ENCODE measurements at places on chromosomes 5 and 9. TPM values are rescaled to one million over a fixed set of nuclear protein-coding genes. Genes with fewer than 3 reads are reported as not detected.

TMC1 gene
- total RNA-seq, result not detected

- no peak for DNase-seq
Observed at GRCh38 chr5:149829954-149830353, 99.8 kb downstream of the PPARGC1B start.

NMUR2 gene
- total RNA-seq, result not detected

DNA sequence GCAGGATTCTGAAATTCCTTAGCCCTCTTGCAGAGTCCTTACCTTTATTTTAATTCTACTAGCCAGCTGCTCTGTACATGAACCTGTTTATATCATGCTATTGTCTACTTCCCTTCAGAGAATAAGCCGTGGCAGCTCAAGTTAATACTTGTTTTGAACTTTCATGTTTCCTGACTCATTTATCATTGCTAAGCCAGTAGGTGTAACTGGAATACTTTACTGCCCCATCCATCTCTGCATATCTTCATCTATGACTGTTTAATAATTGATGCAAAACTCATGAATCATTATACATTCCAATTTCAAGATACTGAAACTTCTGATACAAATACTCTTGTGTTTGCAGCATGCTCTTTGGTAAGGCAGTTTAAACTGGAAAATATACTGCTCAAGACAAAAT is 174.7 kb downstream of the PPP2R2B start:
- no peak for DNase-seq

PCDHB14 gene
- total RNA-seq, result 0.19 TPM

DNA sequence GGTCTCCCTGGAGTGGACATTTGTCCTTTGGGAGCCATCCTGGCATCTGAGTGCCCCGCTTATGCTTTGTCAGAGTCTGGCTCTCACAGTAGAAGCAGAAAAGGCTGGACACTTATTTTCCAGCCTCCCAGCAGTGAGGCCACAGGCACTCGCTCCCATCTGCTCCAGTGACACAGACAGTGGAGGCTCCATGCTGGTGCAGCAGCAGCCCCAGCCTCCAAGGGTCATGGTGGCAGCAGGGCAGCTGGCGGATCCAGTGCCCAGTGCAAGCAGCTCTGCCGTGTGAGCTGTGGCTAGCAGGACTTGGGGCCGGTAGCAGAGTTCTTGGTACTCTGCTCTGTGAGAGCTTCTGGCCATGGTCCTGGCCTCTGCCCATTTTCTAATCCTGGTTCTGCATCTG is 157.3 kb upstream of the ALDH1B1 start:
- DNase-seq, result no peak

PCDHB9 gene
- 1.7 TPM for total RNA-seq

GRCh38 chr9:87641067-87641466 is 84.9 kb upstream of the CTSL start:
- DNase-seq, result no peak

GRCh38 chr5:39998518-39998917 is 573.7 kb upstream of the DAB2 start:
- DNase-seq, result no peak

FOXD4L5 gene
- not detected for total RNA-seq

- no peak for DNase-seq
Observed at GRCh38 chr9:79610019-79610631, 38.4 kb downstream of the TLE4 start.

IFNB1 gene
- not detected for total RNA-seq

ANKRD34B gene
- total RNA-seq, result not detected

SLC38A9 gene
- total RNA-seq, result 26.4 TPM

- DNase-seq, result no peak
Observed at GRCh38 chr5:109743770-109744212, 54.1 kb downstream of the MAN2A1 start.

DNA sequence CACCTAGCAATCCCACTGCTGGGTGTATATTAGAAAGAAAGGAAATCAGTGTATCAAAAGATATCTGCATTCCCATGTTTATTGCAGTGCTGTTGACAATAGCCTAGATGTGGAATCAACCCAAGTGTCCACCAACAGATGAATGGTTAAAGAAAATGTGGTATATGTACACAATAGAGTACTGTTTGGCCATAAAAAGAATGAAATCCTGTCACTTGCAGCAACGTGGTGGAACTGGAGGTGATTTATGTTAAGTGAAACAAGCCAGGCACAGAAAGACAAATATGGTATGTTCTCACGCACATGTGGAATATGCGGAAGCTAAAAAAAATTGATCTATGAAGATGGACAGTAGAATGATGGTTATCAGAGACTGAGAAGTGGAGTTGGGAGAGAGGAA is 221.6 kb upstream of the DAP start:
- no peak for DNase-seq

OGN gene
- total RNA-seq, result 3.3 TPM

GRCh38 chr5:100322483-100322882 is 212.7 kb upstream of the FAM174A start:
- no peak for DNase-seq

GRCh38 chr5:2569774-2570542 is 181.5 kb downstream of the IRX2 start:
- no peak for DNase-seq

DNA sequence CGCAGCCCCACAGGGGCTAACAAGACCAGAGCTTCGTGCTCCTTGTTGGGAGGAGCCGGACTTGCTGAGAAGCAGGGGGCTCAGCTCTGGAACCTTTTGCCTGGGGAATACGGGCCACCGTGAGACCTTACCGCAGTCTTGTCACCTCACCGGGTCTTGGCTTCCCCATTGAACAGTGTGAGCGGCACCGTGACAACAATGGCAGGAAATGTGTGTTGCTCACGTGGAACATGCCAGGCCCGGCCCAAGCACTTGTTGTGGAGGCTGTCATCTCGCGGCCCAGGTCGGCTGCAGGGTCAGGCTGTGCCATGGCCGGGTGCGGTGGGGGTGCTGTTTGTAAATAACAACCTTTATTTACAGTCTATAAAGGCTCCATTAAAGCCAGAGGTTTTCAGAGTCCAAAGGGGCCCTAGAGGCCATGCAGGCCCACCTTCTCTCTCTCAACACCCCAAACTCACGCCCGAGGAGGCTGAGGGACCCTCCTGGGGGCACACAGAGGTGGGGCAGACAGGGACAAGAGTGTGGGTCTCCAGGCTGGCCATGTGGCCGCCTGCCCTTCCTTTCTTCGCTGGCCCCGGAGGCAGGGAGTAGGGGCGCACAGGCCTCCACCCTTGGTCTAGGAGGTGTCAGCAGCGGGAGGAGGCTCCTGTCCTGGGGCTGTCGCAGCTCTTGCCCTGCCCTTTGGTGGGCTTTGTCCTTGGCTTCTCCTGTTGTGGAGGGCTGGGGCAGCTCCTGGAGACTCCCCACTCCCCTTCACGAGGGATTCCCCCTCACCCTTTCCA is 79.7 kb downstream of the TSPAN17 start:
- no peak for DNase-seq

SLC25A48 gene
- total RNA-seq, result 9.0 TPM

GRCh38 chr9:111599955-111600343 is 502 bp upstream of the PTGR1 start:
- no peak for DNase-seq

ZNF474 gene
- not detected for total RNA-seq

DNA sequence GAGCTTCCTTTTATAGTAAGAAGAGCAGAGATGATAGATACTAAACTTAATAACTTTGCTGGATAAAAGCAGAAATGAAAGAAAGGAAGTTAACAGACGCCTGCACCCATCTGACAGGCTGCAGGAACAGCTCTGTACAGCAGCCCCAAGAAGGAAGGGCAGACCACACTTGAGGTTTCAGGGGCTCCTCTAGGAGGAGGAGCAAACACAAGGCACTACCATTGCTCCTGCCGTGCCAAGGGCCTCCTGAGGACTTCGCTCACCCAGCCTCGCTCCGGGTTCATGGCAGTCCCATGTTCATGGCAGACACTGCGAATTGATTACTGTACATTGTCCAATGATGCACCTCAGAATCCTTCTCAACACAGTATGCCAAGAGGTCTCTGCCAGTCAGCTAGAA is 85.1 kb downstream of the AMBP start:
- DNase-seq, result peak; percentile 29

GRCh38 chr9:94829380-94830070 is 103.0 kb downstream of the AOPEP start:
- no peak for DNase-seq

All from Peyer's patch (tissue), 4 donors.